ENCODE measurements at places on chromosomes 12 and 14.

DNA sequence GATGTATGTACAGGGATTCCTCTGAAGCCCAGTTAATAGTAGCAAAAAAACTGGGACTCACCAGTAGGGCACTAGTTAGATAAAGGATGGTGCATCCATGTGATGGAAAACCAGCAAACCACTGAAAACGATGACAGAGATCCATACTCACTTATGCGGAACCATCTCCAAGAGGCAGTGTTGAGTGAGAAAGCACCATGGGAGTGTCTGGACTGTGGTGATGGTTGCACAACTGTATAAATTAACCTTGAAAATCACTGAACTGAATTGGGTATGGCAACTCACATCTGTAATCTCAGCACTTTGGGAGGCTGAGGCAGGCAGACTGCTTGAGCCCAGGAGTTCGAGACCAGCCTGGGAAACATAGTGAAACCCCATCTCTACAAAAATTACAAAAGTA lies 53.6 kb upstream of the ZFP36L1 start:
- no peak for DNase-seq

DNA sequence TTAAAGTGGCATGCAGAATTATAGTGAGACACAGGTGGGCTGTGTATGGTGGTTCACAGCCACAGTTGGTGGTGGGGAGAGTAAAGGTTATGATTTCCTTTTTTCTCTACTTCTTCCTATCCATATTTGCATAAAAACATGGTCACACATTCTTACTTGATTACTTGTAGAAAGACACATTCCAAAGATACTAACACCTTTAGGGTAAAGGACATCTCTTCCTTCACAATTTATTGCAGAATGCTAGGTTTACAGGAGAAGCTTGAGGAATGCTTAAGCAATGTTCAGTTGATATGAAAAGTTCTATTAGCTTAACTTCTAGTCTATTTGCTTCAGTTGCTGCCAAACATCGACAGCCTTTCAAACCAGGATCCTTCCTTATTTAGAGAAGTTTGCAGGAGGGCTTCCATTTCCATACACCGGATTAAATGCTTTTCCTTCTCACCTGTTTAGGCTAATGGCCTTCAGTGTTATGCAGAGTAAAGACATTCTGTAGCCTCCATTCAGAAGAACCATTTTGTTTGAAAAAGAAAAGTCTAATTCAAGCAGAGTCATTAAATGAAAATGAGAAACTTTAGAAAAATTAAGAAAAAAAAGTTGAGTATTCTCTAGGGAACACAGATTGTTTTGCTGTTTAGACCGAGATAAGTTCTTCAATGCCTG lies 2.6 kb upstream of the PHC1 start:
- DNase-seq, result no peak

GRCh38 chr14:86597279-86597678 lies 1067.3 kb downstream of the FLRT2 start:
- DNase-seq, result no peak

DNA sequence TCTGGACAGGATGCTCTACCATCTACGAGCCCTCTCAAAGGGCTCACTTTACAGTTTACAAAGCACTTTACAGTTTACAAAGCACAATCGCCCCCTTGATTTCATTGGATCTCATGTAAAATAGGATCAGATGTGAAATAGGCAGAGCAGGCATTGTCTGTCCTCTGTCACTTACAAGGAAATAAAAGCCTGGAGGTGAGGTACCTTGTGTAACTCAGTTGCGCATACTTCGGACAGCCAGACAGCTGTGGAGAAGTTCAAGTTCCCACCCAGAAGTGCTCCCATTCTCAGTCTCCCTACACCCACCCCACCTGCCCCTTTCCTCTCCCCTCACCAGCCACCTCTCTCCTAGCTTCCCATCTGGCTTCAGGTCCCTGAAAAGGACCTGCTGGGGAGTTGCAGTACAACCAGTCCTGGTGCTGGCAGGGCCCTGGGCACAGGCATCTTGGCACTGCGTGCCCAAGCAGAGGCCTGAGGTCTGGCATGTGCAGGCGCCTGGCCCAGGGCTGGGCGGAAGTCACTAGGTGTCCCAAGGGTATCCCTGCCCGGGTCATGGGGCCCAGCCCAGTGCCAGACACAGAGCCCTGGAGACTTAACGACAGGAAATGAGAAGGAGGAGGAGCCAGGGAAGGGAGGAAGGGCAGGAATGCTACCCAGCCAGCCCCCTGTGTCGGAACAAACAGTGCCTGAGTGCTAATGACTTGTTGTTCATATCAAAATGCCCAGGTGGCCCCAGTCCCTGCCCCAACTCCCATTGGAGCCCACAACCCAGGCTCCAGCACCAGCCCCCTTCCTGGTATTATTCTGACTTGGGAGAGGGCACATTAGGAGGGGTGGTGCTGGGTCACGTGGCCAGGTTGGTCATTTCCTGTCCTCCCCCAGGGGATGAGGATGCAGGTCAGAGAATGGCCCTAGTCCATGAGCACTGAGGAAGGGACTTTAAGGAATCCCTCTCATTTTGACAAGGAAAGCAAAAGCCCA lies 5.4 kb downstream of the RAPGEF3 start:
- DNase-seq, result no peak

DNA sequence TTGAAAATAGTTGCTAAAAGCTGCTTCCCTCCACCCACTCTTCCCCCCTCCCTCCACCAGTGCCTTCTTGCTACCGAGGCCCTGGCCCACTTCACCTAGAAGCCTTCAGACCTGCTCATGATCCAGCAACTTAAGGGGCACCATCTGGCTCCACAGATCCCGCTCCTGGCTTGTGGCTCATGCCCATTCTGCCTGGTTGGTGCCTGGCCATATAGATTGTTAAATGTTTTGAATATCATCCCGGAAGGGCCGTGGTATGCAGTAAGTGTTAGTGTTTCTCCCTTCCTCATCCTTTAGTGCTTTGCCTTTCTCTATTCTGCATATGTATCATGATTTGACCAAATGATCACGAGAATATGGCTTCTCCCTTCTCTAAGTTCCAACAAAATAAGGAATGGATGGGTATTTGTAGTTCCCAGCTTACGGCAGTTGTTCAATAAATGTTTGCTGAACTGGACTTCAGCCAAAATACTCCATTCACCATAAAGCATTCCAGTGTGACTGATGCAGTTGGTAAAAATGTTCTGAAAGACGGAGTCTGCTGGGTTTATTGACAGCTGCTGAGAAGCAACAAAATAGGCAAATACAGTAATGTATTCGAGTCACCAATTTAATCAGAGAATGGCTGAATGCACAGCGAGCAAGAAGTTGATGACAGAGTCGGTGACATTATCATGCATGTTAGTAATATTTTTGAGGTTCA lies 30.7 kb downstream of the GRIP1 start:
- DNase-seq, result no peak

DNA sequence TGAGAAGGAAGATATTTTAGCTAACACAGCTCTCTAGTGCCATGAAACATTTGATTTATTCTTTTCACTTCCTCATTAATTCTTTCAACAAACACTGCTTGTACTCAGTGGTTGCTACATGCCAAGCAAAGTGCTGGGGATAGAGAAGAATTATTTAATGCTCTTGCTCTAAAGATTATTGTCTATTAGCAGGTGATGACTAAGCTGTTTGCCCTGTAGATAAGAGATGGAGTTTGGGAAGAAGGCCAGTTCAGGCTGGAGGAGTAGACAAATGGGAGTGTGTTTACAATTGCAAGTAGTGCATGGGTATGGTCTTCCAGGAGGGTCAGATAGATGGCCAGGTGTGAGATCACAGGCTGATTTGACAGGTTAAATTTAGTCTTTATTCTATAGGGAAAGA lies 99.8 kb upstream of the SEL1L start:
- DNase-seq, result no peak

DNA sequence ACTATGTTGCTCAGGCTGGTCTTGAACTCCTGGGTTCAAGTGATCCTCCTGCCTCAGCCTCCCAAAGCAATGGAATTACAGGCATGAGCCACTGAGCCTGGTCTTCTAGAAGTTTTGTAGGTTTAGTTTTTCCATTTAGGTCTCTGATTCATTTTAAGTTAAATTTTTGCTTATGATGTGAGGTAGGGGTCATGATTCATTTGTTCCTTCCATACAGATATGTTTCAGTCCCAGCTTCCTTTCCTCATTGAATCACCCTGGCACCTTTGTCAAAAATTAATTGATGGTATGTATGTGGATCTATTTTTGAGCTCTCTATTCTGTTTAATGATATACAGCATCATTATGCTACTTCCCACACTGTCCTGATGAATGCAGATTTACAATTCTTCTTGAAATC lies 25.6 kb upstream of the CABP1 start:
- DNase-seq, result no peak

GRCh38 chr12:131318045-131318685 lies 364.5 kb downstream of the ADGRD1 start:
- no peak for DNase-seq

DNA sequence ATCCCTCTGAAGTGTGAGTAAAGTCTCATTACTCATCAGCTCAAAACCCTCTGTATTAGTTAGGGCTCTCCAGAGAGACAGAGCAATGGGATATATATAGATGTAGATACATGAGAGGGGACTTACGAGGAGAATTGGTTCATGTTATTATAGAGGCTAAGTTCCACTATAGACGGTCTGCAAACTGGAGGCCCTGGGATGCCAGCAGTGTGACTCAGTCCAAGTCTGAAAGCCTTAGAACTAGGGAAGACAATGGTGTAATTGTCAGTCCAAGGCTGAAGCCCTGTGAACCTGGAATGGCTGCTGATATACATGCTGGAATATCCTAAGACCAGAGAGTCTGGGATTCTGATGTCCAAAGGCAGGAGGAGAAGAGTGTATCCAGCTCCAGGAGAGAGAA lies 57.3 kb upstream of the CEP83 start:
- DNase-seq, result no peak

DNA sequence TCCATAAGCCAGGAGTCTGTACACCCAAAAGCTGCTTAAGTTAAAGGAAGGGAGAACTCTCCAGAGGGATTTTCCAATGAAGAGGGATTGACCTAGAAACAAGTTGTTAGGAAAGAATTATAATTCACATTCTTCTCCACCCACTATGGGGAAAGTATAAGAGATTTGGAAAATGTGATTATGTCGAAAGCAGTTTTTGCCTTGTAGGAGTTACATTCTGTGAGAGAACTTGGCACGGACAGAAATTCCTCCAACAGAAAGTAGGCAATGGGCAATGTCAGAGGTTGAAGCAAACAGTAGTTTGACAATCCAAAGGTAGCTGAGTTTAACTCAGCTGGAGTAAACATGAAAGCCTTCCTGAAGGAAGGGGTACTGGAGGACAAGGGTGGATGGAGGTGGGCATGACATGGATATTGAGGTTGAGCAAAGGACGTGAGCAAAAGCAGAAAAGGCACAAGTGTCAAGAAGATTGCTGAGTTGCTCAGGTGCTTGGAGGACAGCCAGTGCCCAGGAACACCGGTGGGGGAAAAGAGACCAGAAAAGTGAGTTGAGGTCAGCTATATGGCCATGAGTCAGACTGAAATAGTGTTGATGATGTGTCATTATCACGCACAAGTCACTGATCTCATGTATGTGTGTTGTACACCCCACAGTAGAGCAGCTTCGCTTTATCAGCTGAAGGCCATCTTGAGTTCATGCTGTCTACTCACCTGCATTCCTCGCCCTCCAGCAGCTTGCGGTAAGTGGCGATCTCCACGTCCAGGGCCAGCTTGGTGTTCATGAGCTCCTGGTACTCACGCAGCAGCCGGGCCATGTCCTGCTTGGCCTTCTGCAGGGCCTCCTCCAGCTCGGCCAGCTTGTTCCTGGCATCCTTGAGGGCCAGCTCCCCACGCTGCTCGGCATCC lies 4.0 kb downstream of the KRT5 start:
- peak; percentile 32 for DNase-seq

DNA sequence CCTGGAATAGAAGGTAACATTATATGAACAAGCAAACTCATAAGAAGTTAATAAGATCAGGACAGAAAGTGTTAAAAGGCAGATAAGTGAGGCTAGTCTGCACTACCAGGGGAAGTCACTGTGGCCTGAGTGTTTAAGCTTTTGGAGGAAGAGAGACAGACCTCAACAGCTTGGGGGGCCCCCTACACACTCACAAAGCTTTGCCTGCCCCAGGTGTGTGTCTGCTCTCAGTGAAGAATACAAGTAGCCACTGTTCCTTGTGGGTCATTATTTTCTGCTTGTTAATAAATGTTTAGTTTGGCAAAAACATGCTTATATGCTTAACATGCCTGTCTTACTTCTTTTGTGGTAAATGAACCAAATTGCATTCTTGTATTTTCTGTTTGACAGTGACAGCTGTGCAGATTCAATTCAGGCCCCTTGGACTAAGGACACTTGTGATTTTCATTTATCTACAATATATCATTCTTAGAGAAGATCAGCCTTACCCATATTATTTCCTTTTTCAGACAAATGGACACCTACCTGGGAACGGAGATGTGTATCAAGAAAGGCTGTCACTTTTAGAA lies 50.7 kb upstream of the C12orf71 start:
- no peak for DNase-seq

DNA sequence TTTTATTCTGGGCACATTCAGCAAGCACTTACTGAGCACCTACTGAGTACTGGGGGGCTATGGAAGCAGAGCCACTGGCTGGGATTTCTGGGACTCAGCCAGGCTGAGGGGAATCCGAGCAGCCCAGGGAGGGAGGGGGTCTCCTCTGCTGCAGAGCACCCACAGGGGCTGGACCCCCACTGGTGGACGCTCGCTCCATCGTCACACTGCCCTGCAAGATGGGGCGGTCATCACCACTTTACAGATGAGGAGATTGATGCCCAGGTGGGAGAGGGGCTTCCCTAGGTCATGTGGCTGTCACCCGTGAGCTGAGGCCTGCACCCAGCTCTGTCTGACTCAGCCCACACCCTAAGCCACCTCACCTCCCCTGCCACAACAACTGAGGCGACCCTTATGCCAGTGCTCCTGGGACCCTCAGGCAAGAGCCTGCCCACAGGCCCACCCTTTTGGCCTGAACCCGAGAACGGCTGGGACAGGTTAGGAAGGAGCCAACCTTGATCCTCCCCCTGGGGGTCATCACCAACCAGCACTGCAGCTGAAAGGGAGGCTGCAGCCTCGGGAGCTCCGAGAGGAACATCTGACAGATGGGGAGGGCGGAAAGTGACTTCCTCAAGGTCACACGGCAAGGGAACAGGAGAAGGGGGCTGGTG lies 74.4 kb downstream of the SERPINA3 start:
- DNase-seq, result no peak

- peak; percentile 46 for DNase-seq
These were observed 96.8 kb upstream of the MDM1 start for GRCh38 chr12:68428724-68429501.

DNA sequence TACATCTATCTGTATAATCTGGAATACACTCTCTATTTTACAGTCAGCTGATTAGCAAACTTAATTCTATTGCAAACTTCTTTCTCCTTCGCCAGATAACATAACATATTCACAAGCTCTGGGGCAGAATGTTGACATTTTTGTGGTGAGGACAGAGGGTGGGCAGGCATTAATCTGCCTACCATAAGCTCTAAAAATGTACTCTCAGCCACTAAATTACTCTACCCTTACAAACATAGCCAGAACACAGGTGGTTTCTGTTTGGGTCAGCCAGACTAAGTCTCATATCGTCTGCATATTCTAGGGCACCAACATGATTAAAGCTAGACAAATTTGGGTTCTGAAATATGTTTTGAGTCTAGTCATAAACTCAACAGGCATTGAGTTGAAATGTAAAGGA lies 90.1 kb downstream of the SLC6A15 start:
- no peak for DNase-seq

- DNase-seq, result no peak
These were observed 256.4 kb upstream of the PWP1 start for GRCh38 chr12:107429006-107429705.

GRCh38 chr12:92503029-92503931 lies 199.5 kb upstream of the PLEKHG7 start:
- no peak for DNase-seq

Measured in AG20443 (cell line).